ENCODE measurements at places on chromosomes 7 and 10.

DNA sequence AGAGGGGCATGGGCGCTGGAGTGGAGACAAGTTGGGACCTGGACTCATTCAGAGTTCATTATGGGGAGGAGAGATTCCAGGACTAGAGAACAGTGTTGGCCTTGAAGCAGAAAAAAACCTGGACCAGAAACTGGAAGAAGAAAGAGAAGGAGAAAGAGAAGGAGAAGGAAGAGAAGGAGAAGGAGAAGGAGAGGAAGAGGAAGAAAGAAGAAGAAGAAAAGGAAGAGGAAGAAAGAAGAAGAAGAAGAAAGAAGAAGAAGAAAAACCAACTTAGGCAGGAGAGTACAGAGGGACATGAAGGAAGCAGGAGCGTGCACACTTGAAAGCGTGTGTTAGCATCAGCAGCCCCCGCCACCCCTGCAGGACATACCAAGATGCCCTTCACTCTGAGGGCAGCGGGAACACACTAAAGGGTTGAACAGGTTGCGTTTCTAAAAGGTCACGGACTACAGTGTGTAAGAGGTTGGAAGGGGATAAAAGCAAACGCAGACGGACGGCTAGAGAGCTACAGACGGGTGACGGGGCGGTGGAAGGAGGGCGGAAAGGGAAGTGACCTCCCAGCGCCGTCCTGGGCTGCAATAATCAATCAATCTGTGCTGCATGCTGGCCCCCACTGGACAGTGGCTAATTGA lies 95.3 kb downstream of the SEC61G start:
- no peak for DNase-seq

DNA sequence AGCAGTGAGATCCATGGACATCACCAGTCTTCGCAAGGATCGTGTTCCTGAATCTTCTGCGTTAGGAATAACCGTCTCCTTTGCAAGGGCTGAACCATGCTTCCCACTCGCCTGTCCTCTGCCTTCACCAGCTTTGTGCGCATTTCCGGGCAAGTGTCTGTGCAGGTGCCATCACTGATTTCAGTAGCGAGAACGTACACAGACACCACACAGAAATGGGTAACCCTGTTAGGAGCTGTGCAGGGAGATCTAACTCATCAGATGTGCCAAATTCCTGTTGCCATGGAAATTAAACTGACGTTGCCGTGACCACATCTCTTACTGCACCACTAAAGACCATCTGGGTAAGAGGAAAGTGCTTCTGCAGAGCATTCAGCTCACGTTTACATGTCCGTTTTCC lies 146.3 kb downstream of the DIP2C start:
- no peak for DNase-seq

DNA sequence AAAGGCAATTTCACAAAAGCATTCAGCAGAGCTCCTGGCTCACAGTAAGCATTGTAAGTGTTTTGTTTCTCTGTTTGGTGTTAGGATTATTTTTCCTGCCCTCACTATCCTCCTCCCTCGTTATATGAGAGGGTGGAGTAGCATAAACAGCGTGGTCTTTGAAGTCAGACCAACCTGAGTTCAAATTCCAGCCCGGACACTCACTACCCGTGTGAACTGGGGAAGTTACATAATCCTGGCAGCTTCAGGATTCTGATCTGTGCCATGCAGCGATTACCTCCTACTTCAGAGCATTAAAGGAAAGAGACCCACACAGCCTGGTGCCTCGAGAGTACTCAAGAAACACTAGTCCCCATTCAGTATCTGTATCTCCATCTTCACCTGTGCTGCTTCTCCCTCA lies 386.5 kb downstream of the INHBA start:
- DNase-seq = no peak

DNA sequence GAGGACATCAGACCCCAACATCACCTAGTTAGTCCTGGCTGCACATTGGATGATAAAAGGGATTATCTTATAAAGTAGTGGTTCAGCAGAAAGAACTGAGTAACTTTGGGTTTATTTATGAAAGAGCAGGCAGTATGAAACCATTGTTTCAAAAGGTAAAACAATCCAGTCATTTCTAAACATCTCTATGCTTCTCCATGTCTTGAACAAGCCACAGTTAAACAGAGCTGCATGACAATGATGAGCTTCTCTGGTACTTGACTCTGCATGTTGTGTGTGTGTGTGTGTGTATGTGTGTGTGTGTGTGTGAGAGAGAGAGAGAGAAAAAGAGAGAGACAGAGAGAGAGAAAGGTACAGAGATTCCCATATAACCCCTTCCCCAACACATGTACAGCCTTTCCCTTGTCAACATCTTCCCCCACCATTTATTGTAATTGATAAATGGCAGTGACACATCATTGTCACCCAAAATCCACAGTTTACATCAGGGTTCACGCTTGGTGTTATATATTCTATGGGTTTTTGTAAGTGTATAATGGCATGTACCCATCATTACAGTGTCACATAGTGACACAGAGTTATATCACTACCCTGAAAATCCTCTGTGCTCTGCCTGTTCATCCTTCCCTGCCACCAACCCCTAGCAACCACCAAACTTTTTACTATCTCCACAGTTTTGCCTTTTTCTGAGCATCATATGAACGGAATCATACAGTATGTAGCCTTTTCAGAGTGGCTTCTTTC lies 32.8 kb upstream of the SLC18A3 start:
- DNase-seq = no peak

DNA sequence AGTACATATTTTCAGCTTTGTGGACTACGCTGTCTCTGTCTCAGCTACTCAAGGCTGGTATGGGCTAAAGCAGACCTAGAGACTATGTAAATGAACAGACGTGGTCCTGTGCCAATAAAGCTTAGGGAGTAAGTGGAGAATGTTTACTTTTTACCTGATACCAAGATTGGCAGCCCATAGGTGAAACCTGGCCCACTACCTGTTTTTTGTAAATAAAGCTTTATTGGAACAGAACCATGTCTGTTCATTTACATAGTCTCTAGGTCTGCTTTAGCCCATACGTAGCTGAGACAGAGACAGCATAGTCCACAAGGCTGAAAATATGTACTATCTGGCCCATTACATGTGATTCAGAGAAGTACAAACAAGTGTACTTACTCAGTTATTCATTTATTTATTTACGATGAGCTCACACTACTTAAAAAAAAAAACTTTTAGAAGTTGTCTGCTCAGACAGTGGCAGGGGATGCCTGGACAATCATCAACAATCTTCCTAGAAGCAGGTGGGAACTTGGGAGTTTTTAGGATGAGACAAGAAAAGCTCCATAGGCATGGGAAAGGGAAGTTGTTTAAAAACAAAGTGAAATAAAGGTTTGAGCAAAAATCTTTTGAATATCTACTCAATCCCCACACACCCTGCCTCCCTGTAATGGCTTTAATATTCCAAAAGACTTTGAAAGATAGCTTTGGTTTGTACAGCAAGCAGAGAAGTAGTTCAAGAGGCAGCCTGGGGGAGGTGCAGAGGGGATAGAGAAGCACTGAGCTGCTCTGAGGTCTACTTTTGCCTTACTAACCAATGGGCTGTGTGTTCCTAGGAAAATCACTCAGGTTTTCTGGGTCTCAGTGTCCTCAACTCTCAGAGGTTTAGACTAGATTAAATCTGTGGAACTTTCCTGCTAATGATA lies 114.4 kb upstream of the AFAP1L2 start:
- no peak for DNase-seq

DNA sequence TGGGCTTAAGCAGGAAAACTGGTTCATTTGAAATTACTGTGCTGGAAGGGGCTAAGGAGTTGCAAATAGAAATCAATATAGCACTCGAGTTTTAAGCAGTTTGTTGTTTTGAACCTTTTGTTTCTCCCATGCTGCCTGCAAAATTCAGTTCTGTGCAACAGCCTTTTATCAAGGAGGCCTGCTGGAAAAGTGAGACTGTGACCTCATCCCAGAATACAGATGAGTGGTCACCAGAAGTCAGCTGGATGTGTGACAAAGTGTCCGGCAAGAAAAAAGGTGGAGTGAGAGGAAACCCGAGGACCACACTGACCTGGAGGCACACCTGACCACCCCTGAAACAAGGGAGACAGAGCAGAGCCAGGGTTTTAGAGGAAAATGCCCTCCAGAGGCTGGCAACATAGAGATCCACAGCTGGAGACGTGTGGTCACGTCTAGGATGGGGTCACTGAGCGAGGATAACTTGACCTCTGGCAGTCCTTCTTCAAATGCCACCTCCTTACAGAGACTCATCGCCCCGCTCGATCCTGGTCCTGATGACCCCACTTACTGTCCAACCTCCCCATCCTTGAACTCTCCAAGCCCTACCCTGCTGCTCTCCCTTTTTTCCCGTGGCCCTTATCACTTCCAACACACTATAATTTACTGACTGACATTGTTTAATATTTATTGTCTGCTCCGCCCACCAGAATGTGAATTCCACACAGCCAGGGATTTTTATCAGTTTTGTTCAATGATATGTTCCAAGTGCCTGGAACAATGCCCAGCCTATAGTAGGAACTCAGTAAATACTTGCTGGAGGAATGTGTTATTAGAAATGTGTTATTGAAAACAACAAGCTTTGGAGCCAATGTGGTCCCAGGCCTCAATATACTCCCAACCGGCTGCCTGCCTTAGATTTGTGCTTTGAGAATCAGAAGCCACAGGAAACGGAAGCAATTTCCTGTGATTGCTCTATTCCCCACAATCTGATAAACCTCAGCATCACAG lies 243.8 kb downstream of the GLI3 start:
- no peak for DNase-seq

GRCh38 chr7:21371360-21371759 lies 56.5 kb upstream of the SP4 start:
- no peak for DNase-seq

DNA sequence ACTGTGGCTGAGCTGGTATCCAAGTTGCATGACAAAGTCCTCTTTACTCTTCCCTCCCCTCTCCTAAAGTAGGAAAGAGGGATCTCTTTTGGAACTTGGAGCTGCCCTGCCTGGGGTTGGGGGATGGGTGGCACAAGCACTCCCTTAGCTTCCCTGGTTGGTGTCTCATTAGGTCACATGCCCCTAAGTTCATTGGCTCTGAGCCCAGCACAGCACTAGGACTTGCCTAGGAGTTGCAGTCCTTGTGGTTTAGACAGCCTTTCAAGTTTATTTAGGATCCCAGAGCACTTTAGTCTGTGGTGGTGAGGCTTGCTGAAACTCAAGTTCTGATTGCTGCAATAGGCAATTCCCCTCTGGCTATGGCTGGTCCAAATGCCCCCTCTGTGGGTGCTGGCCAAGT lies 281.4 kb downstream of the NXPH1 start:
- no peak for DNase-seq

DNA sequence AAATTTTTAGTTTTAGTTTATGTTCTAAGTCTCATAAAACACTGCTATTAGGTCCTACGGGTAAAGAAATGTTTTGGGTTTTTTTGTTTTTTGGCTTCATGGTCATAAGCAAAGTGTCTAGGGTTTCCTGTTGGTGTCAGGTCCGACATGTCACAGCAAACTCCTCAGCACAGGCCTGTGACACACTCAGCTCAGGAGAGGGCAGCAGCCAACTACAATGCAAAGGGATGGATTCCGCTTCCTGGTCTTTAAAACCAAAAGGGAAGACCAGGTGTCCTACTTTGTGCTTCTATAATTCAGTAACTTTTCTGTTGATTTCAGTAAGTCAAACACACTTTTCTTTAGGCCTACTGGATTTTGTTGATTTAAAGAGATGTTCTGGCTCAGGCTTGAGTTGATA lies 83.8 kb upstream of the MACROH2A2 start:
- no peak for DNase-seq

GRCh38 chr7:125605241-125605640 lies 675.6 kb upstream of the POT1 start:
- no peak for DNase-seq

DNA sequence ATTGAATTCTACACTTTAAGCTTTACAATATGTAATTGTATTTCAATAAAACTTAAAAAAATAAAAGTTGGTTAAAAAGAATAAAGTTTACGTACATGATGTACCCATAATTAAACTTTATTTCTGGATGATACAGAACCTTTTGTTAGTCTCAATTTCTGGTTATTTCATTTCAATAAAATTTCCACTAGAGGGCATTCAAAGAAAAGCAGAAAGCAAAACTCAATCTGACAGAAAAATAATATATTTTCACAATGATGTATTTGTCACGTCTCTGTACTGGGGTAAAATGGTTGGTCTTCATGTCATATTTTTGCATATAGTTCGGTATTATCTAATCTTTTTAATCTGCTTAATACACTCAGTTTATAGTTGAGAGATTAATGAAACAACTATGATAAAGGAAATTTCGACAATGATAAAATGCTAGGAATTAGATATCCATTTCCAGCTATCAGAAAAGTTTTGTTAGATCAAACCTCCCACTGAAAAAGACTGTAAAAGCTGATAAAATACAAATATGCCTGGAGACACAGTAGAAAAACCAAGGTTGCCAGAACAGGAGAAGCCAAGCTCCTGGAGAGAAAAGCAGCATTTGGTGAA lies 27.4 kb downstream of the ASZ1 start:
- no peak for DNase-seq

GRCh38 chr7:15345216-15345615 lies 216.6 kb downstream of the AGMO start:
- no peak for DNase-seq

- DNase-seq = no peak
Measured at GRCh38 chr7:129855234-129855673, 97.5 kb downstream of the UBE2H start.

DNA sequence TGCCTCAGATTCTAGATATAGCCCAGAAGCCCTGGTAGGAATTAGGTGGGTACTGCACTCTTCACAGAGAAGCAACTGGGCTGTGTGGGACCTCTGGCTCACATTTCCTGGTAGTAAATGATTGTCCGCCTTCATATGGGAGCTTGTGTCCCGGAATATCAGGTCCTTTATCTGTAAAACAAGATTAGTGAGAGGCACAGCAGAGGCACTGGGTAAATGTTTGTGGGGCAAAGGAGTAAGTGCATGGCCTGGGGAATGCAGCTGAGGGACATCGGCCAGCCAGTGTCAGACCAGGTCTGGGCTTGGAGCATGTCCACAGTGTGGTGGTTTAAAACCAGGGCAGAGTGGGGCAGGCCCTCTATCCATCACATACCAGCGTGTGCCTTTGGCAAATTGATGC lies 323.3 kb upstream of the ZMIZ1 start:
- DNase-seq = no peak

GRCh38 chr7:25712500-25712899 lies 439.5 kb upstream of the NFE2L3 start:
- DNase-seq = no peak

DNA sequence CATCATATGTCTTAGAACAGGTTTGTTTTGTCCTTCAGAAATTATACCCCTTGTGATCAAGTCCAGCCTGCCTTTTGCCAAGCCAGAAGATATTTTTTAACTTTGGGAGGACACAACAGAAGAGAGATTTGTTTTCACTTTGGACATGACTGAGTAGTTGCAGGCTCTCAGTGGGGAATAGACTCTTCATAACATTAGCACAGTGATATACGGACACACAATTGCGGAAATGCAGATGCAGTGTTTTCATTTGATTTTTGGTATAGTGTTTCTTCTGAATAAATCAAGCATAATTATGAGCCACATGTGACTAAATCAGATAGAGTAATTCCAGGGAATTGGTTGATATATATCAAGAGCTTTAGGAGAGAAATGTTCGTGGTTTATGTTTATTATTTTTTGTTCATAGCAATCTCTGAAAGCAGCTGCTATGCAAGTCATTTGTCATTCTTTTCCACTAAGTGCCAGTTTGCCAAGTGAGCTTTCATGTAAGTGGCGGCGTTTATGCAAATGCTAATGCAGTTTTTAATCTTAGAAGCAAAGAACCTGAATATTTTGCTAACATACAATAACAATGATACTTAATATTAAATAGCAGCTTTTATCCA lies 69.6 kb upstream of the HDAC9 start:
- DNase-seq = no peak

- no peak for DNase-seq
Measured at GRCh38 chr7:24754906-24755506, 2.3 kb downstream of the GSDME start.
